ENCODE measurements at places on chromosomes 7 and 10.
A peak's percentile ranks its signal among the peaks of the same experiment; 100 is the strongest.

GRCh38 chr7:100091411-100092181 is 2.8 kb downstream of the COPS6 start:
- DNase-seq: no peak

DNA sequence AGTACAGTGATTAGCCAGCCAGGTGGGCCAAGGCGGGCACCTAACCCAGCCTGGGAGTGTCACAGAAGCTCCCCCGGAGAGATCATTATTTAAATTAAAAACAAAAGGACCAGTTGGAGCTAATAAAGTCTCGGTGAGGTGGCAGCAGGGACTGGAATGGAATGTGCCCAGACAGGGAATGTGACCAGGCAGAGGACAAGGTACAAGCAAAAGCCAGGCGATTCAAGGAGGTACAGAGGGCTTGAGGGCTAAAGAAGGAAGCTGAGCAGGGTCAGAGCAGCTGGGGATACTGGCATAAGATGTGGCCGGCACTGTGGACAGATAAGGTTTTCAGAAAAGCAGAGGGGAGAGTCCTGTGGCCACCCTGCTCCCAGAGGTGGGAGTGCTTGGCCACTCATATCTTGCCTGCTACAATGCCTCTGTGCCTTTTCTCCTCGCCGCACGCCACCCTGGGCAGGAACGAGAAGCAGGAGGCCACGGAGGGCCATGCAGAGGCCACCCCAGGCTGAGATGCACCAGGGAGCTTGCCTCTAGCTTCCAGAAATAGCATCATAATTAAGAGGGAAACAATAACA is 13.2 kb downstream of the TMEM273 start:
- no peak for DNase-seq

- no peak for DNase-seq
These were observed 107.2 kb upstream of the PPIF start for GRCh38 chr10:79239924-79240581.

- no peak for DNase-seq
These were observed 575.6 kb downstream of the ARL4A start for GRCh38 chr7:13262929-13263530.

DNA sequence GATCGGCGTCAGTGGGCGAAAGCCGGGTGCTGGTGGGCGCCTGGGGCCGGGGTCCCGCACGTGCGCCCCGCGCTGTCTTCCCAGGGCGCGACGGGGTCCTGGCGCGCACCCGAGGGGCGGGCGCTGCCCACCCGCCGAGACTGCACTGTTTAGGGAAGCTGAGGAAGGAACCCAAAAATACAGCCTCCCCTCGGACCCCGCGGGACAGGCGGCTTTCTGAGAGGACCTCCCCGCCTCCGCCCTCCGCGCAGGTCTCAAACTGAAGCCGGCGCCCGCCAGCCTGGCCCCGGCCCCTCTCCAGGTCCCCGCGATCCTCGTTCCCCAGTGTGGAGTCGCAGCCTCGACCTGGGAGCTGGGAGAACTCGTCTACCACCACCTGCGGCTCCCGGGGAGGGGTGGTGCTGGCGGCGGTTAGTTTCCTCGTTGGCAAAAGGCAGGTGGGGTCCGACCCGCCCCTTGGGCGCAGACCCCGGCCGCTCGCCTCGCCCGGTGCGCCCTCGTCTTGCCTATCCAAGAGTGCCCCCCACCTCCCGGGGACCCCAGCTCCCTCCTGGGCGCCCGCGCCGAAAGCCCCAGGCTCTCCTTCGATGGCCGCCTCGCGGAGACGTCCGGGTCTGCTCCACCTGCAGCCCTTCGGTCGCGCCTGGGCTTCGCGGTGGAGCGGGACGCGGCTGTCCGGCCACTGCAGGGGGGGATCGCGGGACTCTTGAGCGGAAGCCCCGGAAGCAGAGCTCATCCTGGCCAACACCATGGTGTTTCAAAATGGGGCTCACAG is 1.1 kb downstream of the EGFR start:
- no peak for DNase-seq

DNA sequence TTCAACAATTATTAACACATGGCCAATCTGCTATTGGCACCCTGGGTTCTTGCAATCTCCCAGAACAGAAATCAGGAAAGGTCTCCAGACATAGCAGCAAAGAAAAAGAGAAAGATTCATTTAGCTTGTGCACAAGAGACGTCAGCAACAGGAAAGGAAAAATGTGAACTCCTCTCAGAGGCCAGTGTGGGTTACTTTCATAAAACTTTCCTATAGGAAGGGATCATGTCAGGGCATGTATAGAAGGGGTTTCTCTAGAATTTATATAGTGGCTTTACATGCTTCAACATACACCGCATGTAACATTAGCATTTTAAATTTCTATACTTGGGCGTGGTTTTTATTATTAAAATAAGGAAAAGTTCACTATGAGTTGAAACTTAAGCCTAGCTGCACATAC is 725.1 kb downstream of the SORCS1 start:
- DNase-seq: no peak

GRCh38 chr7:4851459-4852422 is 10.1 kb downstream of the PAPOLB start:
- no peak for DNase-seq

GRCh38 chr10:59018977-59019376 is 157.5 kb upstream of the PHYHIPL start:
- DNase-seq: peak; percentile 24

- DNase-seq: peak; percentile 56
These were observed 504 bp upstream of the BMPER start for GRCh38 chr7:33904681-33905388.

GRCh38 chr7:117082647-117083046 is 129.3 kb downstream of the ST7 start:
- no peak for DNase-seq

DNA sequence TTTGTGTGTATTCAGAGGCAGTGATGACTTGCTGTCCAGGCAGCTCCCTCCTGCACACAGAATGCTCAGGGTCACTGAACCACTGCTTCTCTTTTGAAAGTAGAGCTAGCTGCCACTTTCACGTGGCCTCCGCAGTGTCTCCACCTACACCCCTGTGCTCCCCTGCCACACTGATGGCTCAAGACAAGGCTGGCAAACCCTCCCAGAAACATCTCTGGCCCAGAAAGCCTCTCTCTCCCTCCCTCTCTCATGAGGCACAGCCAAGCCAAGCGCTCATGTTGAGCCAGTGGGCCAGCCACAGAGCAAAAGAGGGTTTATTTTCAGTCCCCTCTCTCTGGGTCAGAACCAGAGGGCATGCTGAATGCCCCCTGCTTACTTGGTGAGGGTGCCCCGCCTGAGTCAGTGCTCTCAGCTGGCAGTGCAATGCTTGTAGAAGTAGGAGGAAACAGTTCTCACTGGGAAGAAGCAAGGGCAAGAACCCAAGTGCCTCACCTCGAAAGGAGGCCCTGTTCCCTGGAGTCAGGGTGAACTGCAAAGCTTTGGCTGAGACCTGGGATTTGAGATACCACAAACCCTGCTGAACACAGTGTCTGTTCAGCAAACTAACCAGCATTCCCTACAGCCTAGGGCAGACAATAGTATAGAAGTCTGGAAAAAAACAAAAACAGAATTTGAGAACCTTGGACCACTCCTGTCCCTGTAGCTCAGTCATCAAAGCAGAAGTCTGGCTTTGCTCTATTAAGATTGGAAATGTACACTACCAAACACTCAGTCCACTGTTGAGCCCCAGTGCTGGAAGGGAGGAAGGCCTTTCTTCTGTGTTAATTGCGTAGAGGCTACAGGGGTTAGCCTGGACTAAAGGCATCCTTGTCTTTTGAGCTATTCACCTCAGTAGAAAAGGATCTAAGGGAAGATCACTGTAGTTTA is 15.8 kb downstream of the SCD start:
- DNase-seq: no peak

- DNase-seq: no peak
These were observed 41.6 kb upstream of the MINDY3 start for GRCh38 chr10:15901889-15902288.

- DNase-seq: no peak
These were observed 59.2 kb downstream of the TBC1D12 start for GRCh38 chr10:94461503-94461902.

GRCh38 chr7:1144269-1144771 is 15.7 kb downstream of the ZFAND2A start:
- no peak for DNase-seq
